ENCODE measurements at places on chromosomes 13 and 19.

GRCh38 chr13:45917019-45917418 lies 65.5 kb upstream of the SIAH3 start:
- DNase-seq: no peak

GRCh38 chr13:50527612-50528509 lies 315.6 kb downstream of the DLEU7 start:
- no peak for DNase-seq

- no peak for DNase-seq
Observed at GRCh38 chr13:46637213-46637612, 84.2 kb downstream of the LRCH1 start.

DNA sequence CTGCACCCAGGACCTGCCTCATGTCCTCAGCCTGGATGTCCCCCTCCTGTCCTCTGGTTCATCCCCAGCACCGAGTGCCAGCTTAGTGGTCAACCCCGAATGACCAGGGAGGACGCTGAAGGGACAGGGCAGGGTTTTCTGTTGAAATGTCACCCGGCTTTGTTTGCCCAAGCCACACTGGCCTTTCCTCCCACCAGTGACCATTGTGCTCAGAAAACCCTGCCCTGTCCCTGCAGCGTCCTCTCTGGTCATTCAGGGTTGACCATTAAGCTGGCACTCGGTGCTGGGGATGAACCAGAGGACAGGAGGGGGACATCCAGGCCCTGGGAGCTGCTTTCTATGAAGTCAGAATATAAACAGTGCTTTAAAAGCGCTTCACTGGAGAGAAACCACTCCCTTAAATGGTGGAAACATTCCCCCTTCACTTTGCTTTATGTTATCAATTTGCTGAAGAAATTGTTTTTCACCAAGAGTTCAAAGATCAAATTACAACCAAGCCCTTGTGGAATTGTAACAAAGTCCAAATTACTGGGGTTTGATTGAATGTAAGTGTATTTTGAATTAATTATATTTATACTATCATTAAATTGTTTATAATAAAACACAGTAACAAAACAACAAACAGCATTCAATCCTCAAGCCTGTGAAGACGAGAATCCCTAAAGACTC lies 21.4 kb downstream of the CARS2 start:
- DNase-seq: no peak

DNA sequence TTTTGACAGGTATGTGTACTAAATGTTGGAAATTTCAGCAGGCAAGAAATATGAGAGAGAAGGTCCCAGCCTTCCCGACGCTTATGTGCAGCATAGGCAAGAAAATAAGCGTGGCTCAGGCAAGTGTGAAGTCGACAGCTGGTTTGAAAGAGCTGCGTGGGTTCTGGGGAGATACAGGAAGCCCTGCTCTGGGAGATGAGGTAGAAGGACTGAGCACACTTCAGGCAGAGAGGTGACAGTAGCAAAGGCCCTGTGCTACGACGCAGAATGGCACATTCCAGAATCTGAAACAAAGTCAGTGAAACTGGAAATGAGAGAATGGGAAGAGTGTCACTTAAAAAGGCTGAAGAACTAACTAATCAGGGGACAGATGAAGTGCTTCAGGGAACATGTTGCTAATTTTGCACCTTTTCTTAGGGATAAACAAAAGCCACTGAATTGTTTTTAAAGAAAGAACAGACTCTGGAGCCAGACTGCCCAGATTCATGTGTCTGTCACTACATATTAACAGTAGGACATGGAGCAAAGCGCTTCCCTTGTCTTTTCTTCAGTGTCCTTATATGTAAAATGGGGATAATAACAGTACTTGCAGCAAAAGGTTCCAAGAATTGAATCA lies 160.1 kb downstream of the SPRY2 start:
- DNase-seq: no peak

DNA sequence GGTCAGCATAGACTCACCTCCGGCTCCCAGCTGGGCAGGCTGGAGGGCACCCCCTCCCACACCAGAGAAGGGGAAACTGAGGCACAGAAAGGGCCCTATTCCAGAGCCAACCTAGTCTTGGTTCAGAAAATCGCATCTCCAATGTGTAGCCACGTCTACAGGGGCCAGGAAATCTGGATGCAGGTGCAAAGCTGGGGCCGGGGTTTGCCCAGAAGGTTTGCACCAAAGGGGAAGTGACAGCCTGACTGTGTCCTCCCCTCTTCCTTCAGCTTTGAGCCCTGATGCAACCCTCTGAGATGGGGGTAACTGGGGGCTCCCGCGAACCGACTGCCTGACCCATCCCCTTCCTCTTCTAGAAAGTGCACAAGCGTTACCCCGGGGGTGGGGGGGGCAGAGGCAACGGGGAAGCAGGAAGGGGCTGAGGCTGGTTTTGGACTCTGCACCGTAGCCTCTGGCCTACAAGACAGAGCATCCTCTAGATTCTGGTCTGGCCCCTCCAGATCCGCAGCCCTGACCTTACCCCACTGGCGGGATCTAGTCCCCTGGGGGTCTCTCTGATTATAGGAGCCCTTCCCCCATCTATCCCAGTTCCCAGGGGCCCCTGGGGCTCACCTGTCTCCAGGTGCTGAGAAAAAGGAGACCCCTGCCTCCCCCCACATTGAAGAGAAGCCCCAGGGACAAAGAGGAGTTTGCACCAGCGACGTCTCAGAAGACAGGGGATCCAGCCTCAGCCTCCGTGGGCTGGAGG lies 1.1 kb upstream of the ONECUT3 start:
- DNase-seq: no peak

GRCh38 chr19:1471010-1471514 lies 8.0 kb downstream of the C19orf25 start:
- DNase-seq: no peak

DNA sequence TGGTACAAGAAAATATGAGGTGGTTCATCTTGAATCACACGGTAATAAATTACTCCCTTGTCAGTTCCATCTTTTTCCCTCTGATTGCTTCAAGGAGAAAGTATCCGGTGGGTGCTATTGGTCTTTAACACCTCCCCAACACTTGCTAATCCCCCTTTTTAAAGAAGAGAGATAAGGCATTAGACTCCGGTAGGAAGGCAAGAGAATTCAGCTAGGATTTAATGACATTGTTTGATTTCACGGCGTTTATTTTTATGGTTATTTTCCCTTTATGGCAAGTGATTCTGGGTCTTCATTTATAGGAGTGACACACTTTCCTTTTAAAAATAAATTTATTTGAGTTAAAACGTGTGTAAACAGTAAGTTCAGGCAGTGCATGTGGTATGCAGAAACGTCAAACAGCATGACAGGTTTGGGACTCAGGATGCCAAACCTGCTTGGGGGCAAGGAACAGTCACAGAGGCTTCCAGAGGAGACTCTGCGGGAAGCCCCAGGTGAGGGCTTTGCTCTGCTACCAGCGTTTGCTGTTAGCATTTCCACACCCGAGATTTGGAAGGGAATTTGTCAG lies 36.5 kb downstream of the TSHZ3 start:
- no peak for DNase-seq

- no peak for DNase-seq
Observed at GRCh38 chr13:72686766-72687165, 40.7 kb downstream of the MZT1 start.

GRCh38 chr13:98515818-98516465 lies 61.0 kb downstream of the STK24 start:
- no peak for DNase-seq

- DNase-seq: no peak
Observed at GRCh38 chr19:13964776-13965175, 12.5 kb downstream of the DCAF15 start.

- DNase-seq: no peak
Observed at GRCh38 chr19:8335343-8336071, 7.6 kb downstream of the KANK3 start.

DNA sequence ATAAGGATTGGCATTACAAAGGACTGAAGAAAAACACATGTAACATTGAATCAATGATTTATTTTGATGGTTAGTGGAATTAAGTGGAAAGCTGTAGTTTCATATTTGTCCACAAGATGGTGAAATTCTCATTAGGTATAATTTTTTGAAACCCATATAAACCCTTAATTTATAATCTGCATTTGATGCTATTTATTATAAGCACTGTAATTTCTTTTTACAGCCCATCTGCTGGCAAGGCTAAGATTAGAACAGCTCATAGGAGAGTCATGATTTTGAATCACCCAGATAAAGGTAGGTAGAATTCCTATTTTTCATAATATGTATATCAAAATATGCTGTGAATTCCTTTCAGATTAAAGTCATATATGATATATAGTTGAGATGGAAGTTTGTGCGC lies 62.2 kb downstream of the DNAJC15 start:
- no peak for DNase-seq

GRCh38 chr13:21014502-21015170 lies 46.8 kb downstream of the LATS2 start:
- DNase-seq: peak; percentile 55

- no peak for DNase-seq
Observed at GRCh38 chr13:49527123-49527522, 31.4 kb downstream of the PHF11 start.

DNA sequence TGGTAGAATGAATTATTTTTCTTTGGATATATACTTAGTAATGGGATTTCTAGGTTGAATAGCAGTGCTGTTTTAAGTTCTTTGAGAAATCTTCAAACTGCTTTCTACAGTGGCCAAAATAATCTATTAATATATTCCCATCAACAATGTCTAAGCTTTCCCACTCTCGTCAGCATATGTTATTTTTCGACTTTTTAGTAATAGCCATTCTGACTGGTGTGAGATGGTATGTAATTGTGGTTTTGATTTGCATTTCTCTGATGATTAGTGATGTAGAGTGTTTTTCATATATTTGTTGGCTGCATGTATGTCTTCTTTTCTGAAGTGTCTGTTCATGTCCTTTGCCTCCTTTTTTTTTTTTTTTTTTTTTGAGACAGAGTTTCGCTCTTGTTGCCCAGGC lies 90.2 kb upstream of the CSNK1A1L start:
- DNase-seq: no peak

- DNase-seq: no peak
Observed at GRCh38 chr13:73873940-73874830, 260.0 kb downstream of the KLF12 start.

DNA sequence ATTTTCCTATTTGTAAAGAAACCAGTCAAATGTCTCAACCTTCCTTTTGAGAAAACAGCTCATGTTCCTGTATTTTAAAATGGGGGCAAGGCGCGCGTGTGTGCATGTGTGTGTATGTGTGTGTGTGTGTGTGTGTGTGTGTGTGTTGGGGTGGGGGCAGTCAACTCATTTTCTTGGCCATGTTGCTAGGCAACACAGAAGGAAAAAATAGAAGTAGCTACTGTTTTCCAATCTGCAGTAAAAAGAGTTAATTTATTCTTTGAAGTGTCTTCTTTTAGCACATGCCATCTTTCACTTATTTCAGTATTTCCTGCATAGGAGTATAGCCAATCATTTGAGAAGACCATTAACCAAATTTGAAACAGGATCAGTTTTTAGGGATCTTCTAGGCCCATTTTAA lies 279.3 kb downstream of the DCLK1 start:
- DNase-seq: no peak

- DNase-seq: no peak
Observed at GRCh38 chr13:29448174-29448573, 147.3 kb downstream of the SLC7A1 start.

- DNase-seq: no peak
Observed at GRCh38 chr13:113155201-113155600, 3.2 kb upstream of the PROZ start.

GRCh38 chr19:49690656-49691242 lies at the start of gene CPT1C:
Gene CPT1C, plus strand, starts transcription at chr19:49691116. Its CDS starts 1,137 bp downstream, at chr19:49692253.
- DNase-seq: no peak

Measured in NCI-H226 (cell line).